ENCODE measurements at places on chromosomes 12 and 14. TPM values are rescaled to one million over a fixed set of nuclear protein-coding genes. Genes with fewer than 3 reads are reported as not detected.

GRCh38 chr12:124995200-124995961 lies 1.9 kb downstream of the BRI3BP start:
- H3K36me3 ChIP-seq, result no peaks in the 10 kb centered on the region
- peaks cover 30% of the 10 kb centered on the region for H3K4me1 ChIP-seq
- peak overlapping the region; percentile 85 for H3K4me3 ChIP-seq
- DNase-seq, result no peak

DNA sequence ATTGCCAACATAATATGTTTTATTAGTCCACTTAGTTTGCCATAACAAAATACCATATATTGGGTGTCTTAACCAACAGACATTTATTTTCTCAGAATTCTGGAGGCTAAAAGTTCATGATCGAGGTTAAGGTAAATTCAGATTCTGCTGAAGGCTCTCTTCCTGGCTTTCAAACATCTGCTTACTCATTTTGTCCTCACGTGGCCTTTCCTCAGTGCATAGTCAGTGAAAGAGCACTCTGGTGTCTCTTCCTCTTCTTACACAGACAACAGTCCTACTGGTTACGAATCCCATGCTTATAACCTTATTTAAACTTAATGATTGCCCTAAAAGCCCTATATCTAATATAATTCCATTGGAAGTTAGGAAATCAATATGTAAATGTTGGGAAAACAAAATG lies 479.7 kb downstream of the FSCB start:
- no peaks in the 10 kb centered on the region for H3K36me3 ChIP-seq
- no peak overlapping the region for H3K4me3 ChIP-seq
- H3K27me3 ChIP-seq, result no peaks in the 10 kb centered on the region
- DNase-seq, result no peak

DNA sequence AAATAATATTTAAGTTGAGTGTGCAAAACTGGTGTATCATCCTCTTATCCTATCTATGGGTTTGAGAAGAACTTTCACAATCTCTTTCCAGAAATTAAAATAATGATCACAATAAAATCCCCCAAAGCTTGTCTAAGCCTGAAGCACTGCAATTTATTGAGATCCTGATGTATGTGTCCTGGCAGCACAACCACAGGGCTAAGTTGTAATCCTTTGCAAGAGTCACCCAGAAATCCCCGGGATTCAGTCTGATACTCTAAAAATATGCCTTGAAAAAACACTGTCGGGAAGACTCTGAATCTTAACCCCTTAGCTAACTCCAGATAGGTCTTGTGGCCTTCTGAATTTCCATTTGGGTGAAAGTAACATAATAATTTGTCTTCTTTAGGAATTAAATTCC lies 40.3 kb upstream of the STXBP6 start:
- no peaks in the 10 kb centered on the region for H3K4me1 ChIP-seq
- no peak for DNase-seq
- H3K36me3 ChIP-seq, result no peaks in the 10 kb centered on the region

NRXN3 gene
- polyA plus RNA-seq, result not detected

- H3K36me3 ChIP-seq, result no peaks in the 10 kb centered on the region
- no peaks in the 10 kb centered on the region for H3K27me3 ChIP-seq
- DNase-seq, result no peak
Measured at GRCh38 chr12:107634530-107634929, 51.1 kb upstream of the PWP1 start.

- no peaks in the 10 kb centered on the region for H3K36me3 ChIP-seq
- H3K27me3 ChIP-seq, result no peaks in the 10 kb centered on the region
- no peak for DNase-seq
Measured at GRCh38 chr12:25182765-25183164, 12.2 kb downstream of the DNAI7 start.

DNA sequence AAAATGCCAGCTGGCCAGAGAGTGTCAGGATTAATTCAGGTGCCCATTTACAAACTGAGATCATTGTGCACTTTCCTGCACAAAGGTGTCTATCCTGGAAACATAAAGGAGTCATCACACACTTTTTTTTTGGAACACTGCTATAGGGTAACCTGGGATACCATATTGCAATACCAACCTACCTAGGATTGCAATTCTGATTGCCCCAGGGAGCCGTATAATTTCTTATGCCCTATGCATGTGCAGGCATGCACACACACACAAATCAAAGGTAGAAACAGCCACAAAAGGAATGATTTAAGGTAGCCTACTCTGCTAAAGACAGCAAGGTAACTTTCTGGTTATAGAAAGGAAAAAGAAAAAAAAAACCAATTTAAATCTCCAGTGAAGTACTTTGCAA lies 285.3 kb upstream of the KITLG start:
- no peak overlapping the region for H3K4me3 ChIP-seq
- no peaks in the 10 kb centered on the region for H3K27me3 ChIP-seq
- no peak for DNase-seq
- H3K36me3 ChIP-seq, result no peaks in the 10 kb centered on the region

DNA sequence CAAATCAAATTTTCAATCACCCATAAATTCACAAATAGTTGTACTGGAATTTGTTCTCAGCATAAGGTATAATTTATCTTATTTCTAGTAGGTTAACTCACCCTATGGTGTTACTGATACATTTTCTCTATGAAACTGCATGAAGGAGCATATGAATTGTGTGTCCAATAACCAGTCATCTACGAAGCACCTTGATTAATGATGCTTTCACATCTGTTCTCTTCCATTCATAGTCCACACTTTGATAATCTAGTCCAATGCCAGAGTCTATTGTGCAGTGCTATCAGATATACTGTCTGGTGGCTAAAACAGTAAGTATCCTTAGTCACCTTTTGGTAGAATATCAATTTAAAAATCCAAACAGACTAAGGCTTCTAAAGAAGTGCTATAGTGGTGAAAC lies 876.0 kb downstream of the RPS29 start:
- no peaks in the 10 kb centered on the region for H3K27me3 ChIP-seq
- DNase-seq, result no peak
- no peak overlapping the region for H3K27ac ChIP-seq
- H3K4me3 ChIP-seq, result no peak overlapping the region
- no peaks in the 10 kb centered on the region for H3K36me3 ChIP-seq

- peaks cover under 1% of the 10 kb centered on the region for H3K27me3 ChIP-seq
- no peak overlapping the region for H3K27ac ChIP-seq
- no peaks in the 10 kb centered on the region for H3K36me3 ChIP-seq
Measured at GRCh38 chr12:52522346-52523011, 2.3 kb upstream of the KRT5 start.

ERGIC2 gene
- 71.3 TPM for polyA plus RNA-seq

DNA sequence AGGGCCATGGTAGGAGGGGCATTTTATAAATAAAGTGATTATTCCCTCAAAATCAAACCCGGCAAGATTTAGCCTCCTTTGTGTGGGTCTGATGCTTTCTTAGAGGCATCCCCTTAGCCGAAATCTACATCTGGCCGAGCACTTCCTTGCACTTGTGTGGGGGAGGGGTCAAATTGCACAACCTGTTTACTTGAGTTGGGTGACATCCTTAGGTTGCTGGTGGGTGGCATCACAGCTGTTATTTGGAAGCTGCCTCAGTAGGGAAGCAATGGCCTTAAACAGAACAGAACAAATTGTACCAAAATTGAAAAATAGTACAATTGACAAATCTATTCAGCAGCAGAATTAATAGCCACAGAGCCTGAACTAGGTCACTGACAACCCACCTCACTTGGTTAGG lies 546.1 kb downstream of the SNAPC1 start:
- H3K27me3 ChIP-seq, result no peaks in the 10 kb centered on the region
- no peak overlapping the region for H3K27ac ChIP-seq
- no peak for DNase-seq
- no peaks in the 10 kb centered on the region for H3K36me3 ChIP-seq

DNA sequence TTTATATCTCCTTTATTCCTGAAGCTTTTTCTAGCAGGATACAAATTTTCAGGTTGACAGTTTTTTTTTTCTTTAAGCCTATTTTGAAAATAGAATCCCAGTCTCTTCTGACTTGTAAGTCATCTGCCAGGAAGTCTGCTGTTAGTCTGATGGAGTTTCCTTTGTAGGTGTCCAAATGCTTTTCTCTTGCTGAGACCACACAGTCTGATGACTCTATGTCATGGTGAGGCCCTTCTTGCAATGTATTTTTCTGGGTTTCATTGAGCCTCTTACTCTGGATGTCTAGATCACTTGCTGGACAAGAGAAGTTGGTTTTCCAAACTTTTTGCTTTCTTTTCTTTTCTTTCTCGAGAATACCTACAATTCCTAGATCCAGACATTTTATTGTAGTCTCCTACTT lies 30.6 kb downstream of the USP15 start:
- H3K4me3 ChIP-seq, result no peak overlapping the region
- H3K4me1 ChIP-seq, result peaks cover 95% of the 10 kb centered on the region
- peak overlapping the region; percentile 24 for H3K27ac ChIP-seq

DNA sequence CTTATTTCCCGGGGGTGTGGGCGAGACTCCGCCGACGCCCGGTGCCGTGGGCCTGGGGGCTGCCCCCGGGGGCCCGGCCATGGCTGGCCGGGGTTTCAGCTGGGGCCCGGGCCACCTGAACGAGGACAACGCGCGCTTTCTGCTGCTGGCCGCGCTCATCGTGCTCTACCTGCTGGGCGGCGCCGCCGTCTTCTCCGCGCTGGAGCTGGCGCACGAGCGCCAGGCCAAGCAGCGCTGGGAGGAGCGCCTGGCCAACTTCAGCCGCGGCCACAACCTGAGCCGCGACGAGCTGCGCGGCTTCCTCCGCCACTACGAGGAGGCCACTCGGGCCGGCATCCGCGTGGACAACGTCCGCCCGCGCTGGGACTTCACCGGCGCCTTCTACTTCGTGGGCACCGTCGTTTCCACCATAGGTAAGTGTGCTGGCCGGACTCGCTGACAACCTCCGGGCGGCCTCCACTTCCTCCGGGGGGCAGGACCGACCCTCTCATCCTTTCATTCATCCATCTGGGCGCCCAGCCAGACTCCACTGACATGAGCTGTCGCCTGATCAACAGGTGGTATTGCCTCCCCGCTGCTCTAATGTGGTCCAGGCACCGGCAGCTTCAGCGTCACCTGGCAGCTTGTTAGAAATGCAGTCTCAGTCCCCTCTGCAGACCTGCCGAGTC lies 467 bp downstream of the KCNK13 start:
- no peaks in the 10 kb centered on the region for H3K36me3 ChIP-seq
- no peak overlapping the region for H3K27ac ChIP-seq
- H3K27me3 ChIP-seq, result peaks cover 8% of the 10 kb centered on the region
- no peak for DNase-seq

DNA sequence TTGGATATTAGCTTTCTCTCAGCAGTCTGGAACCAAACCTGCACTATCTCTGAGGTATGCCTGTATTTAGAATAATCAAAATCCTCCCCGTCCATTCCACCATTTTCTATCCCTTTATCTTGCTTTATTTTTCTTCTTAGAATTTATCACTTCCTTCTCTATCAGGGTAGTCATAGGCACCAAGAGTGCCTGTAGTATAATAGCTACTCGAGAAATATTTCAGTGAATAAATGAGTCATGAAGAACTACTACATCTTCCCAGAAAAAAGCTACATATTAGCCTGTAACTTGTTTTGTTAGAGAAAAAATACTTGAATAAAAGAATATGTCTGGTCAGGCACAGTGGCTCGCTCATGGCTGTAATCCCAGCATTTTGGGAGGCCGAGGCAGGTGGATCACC lies 4.3 kb downstream of the SLC2A14 start:
- no peaks in the 10 kb centered on the region for H3K36me3 ChIP-seq
- no peak for DNase-seq
- H3K27me3 ChIP-seq, result peaks cover 11% of the 10 kb centered on the region
- H3K27ac ChIP-seq, result no peak overlapping the region
- H3K4me1 ChIP-seq, result no peaks in the 10 kb centered on the region

RNU4-1 gene
- not detected for polyA plus RNA-seq

GRCh38 chr12:124456133-124456651 lies 111.2 kb downstream of the NCOR2 start:
- DNase-seq, result no peak
- H3K36me3 ChIP-seq, result peaks cover 4% of the 10 kb centered on the region
- peak overlapping the region; percentile 91 for H3K27ac ChIP-seq
- H3K4me3 ChIP-seq, result peak overlapping the region; percentile 74
- peaks cover 5% of the 10 kb centered on the region for H3K27me3 ChIP-seq

DNA sequence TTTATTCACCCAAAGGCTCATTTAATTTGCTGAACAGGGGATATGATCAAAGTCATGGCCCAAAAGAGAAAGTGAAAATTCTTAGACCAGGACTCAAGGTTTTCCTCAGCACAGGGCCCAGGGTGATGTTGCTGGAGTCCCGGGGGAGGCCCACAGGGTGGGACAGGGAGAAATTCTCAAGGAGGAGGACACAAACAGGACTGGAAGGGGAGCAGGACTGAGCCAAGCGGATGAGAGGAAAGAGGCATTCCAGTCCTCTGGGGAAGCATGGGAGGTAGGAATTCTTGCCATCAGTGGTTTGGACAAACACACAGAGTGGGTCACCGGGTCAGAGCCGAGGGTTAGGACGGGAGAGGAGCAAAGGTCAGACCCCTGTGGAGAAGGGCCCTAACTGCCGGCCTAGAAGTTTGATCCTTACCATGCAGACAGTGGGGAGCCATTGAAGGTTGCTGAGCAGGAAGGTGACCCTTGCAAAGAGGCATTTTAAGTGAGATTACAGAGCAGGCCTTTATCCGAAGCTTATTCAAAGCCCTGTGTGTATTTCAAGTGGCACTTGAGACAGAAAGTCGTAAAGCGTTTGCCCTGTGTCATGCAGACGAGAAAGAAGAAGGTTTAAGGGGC lies 68.4 kb upstream of the PTGR2 start:
- H3K27me3 ChIP-seq, result peaks cover 25% of the 10 kb centered on the region
- peak overlapping the region; percentile 80 for H3K4me3 ChIP-seq
- no peak for DNase-seq

DNA sequence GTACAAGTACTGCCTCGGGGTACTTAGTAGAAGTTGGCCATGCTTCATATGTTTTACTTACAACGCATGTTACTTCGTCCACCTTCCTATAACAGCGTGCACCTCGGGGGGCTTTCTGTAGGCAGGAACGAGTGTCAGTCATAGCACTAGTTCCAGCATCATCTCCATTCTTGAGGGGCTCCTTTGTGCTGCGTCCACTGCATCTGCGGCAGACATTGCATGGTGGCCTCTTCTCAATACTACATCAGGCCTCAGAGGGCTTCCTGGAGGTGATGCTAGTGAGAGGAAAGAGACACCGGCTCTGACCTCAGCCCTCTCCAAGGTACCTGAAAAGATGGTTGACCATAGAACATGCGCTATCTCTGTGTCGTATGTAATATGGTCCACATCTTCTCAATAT lies 121.2 kb upstream of the RTL1 start:
- no peak overlapping the region for H3K27ac ChIP-seq
- no peak for DNase-seq

GRCh38 chr14:92651758-92652406 lies 96.5 kb downstream of the LGMN start:
- H3K4me3 ChIP-seq, result peak overlapping the region; percentile 100
- peak overlapping the region; percentile 100 for H3K27ac ChIP-seq
- DNase-seq, result peak; percentile 70
- peaks cover 76% of the 10 kb centered on the region for H3K4me1 ChIP-seq
- H3K36me3 ChIP-seq, result peaks cover 12% of the 10 kb centered on the region
- peaks cover 46% of the 10 kb centered on the region for H3K27me3 ChIP-seq

GRCh38 chr14:51828017-51828797 lies 32.2 kb upstream of the GNG2 start:
- H3K4me1 ChIP-seq, result peaks cover 7% of the 10 kb centered on the region
- peaks cover 3% of the 10 kb centered on the region for H3K36me3 ChIP-seq
- DNase-seq, result peak; percentile 64
- no peak overlapping the region for H3K4me3 ChIP-seq
- H3K27ac ChIP-seq, result no peak overlapping the region
- H3K27me3 ChIP-seq, result no peaks in the 10 kb centered on the region

All from immature natural killer cell (primary cell).